Amygdala (tissue), 56 donors: ENCODE measurements at places on chromosomes 7 and 10.

GRCh38 chr10:132945125-132945893 lies 2.9 kb upstream of the CFAP46 start:
- no peak for DNase-seq

- no peak for DNase-seq
Measured at GRCh38 chr7:112866424-112866823, 76.2 kb upstream of the TMEM168 start.

- no peak for DNase-seq
Measured at GRCh38 chr7:152504367-152504766, 68.6 kb upstream of the KMT2C start.

DNA sequence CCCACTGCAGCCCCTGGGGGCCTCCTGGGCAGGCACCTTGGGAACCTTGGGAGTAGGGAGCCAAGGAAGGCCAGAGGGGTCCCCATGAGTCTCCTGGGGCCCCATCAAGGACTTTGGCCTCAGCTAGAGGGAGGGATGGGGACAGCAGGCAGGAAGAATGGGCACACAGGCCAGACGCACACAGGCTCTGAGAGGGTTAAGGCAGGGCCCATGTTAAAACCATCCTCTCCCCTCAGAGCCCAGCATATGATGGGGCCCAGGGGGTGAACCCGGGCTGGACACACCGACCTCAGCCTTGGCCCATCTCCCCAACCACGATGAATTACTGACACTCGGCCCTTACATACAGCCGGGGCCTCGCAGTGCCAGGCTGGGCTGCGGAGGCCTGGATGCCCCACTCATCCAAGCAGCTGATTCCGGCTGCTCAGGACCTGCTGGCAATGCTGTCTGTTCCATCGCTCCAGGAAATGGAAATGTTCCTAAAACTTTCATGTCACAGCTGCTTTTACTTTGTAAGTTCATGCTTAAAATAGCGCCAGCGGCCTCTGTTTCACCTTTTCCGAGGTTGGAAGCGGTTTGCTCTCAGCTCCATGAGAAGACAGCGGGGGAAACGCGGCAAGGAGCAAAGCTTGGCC lies 17.3 kb upstream of the INPP5A start:
- no peak for DNase-seq

GRCh38 chr10:18158773-18159265 lies 18.6 kb downstream of the CACNB2 start:
- no peak for DNase-seq

DNA sequence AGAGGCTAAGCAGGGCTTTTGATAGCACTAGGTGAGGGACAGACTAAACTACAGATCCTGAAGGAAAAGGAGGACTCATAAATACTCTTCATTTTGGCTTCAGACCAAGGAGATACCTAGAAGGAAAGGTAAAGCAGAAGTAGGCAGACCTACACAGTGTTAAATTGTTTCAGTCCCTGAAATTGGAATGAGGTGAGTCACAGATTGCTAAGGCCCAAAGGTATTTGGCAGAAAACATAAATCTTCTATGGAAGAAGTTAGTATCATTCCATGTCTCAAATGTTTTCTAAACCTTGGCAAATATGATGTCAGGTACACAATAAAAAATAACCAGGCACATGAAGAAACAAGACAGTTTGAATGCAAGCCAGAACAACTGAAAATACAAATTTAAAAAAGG lies 30.0 kb downstream of the MTERF1 start:
- no peak for DNase-seq

- DNase-seq: no peak
Measured at GRCh38 chr10:107340326-107340725, 175.8 kb upstream of the SORCS1 start.

DNA sequence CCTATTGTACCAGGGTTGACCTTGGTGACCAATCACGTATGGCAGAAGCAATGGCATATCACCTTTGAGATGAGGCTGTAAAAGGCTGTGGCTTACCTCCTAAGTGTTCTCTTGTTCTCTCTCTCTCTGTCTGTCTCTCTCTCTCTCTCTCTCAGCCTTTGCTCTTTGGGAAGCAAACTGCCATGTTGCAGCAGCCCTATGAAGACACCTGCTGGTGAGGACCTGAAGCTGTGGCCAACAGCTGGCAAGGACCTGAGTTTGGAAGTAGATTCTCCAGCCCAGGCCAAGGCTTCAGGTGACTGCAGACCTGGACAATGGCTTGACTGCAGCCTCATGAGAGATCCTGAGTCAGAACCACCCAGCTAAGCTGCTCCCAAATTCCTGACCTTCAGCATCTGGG lies 161.4 kb downstream of the GPAM start:
- DNase-seq: no peak

GRCh38 chr10:113151190-113151666 lies 201.2 kb downstream of the TCF7L2 start:
- DNase-seq: peak; percentile 37

DNA sequence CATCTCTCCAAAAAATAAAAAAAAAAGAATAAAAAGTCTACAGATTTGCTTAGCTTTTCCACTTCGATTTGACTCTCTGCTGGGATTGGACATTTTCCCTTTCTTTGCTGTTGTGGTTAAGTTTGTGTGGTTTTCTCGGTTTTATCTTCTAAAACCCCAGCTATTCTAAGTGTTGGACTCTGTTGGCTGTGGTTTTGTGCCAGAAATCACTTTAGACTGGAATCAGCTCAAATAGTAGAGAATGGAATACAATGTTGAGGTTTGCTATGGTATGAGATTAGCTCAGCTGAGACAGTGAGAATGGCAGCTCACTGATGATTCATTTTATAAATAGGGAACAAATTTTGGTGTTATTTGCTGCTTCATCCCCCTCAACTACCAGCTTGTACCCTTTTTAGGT lies 116.0 kb downstream of the BUB3 start:
- no peak for DNase-seq

GRCh38 chr7:71459132-71459531 lies 327.2 kb downstream of the GALNT17 start:
- DNase-seq: no peak

DNA sequence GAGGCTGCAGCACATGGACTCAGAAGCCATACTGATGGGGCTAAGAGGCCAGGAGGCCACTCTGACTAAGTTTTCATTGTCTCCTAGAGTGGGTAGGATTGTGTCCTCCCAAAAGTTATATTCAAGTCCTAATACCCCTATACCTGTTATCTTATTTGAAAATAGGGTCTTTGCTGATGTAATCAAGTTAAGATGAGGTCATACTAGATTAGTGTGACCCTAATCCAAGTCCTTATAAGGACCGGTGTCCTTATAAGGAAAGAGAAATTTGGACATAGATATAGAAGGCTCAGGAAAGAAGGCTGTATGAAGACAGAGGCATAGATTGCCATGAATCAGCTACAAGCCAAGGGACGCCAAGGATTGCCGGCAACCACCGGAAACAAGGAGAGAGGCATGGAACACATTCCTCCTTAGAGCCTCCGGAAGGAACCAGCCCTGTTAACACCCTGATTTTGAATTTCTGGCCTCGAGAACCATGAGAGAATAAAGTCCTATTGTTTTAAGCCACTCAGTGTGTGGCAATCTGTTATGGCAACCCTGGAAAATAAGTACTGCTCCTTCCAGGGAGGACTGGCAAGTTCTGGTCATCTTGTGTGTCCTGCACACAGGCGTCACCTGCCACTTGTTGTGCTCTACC lies 157.0 kb downstream of the EMX2 start:
- no peak for DNase-seq

- DNase-seq: no peak
Measured at GRCh38 chr7:69868921-69869320, 270.6 kb downstream of the AUTS2 start.

DNA sequence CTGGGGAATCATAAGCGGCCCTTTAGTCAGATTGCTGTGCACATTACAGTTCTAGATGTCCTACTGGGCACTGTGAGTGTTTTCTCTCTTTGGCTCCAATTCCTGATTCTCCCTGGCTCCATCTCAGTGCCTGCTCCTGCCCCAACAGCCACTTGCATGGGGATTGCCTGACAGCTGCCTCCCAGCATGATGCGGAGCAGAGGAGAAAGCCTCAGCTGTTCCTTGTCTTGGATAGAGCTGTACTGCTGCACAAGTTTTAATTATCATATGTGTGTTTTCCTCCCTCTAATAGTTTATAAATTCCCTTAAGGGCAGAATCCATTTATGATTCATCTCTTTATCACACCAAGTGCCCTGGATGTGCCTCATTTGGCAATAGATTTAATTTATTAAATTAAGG lies 285.8 kb upstream of the COBL start:
- no peak for DNase-seq

GRCh38 chr10:84899268-84899667 lies 570.9 kb downstream of the CCSER2 start:
- DNase-seq: no peak

- DNase-seq: no peak
Measured at GRCh38 chr7:74093671-74094223, 10.1 kb downstream of the LIMK1 start.

- DNase-seq: no peak
Measured at GRCh38 chr10:78053211-78053868, 19.7 kb downstream of the RPS24 start.

- no peak for DNase-seq
Measured at GRCh38 chr10:62540389-62540788, 166.2 kb downstream of the ZNF365 start.

- DNase-seq: no peak
Measured at GRCh38 chr7:94049615-94050014, 45.5 kb upstream of the BET1 start.

- DNase-seq: peak; percentile 75
Measured at GRCh38 chr10:78846760-78847159, 222.0 kb upstream of the ZMIZ1 start.

DNA sequence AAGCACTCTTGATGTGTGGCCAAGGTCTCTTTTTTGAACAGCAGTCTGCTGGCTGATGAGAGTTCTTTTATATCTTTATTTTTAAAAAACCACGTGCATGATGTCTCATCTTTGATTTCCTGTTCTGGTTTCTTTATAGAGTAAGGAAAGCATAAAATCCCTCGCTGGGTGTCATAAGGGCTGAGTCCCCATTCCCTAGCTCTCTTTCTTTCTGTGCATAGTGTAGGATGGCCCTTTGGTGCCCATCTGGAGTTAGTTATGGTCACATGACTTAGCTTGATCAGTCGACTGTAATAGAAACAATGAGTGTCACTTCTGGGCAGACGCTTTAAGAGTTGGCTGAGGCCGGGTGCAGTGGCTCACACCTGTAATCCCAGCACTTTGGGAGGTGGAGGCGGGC lies 38.5 kb downstream of the GHRHR start:
- DNase-seq: no peak

DNA sequence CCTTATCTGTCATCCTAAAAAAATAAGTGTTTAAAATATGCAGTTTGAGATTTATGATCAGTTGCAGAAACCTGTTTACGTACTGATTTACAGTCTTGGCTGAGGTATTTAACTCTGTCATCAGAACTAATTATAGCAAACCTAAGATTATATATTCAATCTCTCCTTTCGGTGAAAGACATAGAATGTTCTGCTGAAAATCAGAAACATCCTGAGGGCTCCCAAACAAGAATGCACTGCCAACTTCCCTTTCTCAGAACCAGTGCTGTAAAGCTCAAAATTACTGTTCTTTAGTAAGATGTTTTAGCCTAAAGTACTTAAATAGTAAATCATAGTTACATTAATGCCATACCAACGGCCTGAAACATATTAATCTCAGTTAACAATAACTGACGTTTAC lies 34.3 kb downstream of the FAM204A start:
- DNase-seq: no peak

- DNase-seq: no peak
Measured at GRCh38 chr7:95687759-95688343, 84.5 kb upstream of the DYNC1I1 start.

- DNase-seq: no peak
Measured at GRCh38 chr10:47214520-47214919, 85.5 kb upstream of the GDF10 start.

DNA sequence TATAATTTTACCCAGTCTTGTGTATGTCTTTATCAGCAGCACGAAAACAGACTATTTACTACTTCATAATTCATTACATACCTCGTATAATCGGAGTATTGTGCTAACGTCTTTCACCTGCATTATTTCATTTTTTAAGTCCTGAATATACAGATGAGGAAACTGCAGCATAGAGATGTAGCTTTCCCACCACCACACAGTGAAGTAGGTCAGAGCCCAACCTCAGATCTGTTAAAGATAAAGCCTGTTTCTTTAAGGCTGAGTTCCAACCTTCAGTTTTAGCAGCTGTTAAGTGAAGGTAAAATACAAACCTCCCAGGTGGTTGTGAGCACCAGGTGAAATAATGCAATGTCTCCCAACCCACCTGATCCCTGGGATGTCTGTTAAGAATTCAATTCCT lies 2.0 kb upstream of the ADAM12 start:
- no peak for DNase-seq
